NCI-H2029 (cell line): ENCODE measurements at places on chromosomes 1 and 21.

- no peak for DNase-seq
Observed at GRCh38 chr21:29124645-29125044, 5.8 kb upstream of the MAP3K7CL start.

GRCh38 chr1:172496678-172497077, 36.3 kb upstream of the SUCO start:
- DNase-seq: no peak

DNA sequence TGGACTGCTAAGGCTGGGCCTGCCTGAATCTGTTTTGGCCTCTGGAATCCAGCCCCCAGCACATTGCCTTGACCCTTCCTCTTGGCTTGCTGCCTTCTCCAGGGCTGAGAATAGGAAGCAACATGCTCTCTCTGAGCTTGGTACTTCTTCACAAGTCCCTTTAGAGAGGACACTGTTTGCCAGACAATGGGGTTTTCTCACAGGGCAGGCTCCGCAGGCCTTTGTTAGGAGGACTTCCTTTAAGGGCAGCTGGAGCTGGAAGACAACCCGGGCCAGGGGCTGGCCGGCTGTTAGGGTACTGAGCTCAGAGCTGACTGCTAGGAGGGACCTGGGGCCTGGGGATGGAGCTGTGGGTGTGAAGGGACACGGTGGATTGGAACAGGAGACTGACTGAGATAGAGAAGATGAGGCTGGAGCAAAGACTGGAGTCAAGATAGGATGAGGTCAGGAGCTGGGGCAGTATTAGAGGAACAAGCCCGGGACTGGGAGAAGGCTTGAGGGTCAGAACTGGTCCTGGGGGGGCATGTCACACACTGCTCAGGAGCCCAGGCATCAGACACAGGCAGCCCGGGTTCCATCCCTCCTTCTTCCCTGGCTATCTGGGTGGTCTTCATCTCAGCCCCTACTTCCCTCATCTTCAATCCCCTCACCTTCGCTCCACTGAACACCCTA, 5.4 kb upstream of the ALPL start:
- DNase-seq: no peak

DNA sequence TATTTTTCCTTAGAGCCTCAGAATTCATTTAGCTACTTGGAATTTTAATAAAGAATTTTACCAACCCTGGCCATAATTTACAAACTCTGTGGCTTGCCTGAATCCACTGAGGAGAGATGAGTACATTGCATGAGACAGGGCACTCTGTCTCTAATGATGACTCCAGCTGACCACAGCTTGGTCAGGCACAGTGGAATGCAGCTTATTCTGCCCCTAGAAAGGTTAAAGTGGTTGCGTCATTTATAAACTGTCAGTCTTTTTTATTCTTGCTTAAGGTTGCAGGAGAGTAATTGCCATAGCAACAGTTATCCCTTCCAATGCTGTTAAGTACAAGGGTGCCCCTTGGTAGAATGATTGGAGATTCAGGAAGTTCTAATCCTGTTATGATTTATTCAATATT, 28.3 kb downstream of the PDE4B start:
- no peak for DNase-seq

DNA sequence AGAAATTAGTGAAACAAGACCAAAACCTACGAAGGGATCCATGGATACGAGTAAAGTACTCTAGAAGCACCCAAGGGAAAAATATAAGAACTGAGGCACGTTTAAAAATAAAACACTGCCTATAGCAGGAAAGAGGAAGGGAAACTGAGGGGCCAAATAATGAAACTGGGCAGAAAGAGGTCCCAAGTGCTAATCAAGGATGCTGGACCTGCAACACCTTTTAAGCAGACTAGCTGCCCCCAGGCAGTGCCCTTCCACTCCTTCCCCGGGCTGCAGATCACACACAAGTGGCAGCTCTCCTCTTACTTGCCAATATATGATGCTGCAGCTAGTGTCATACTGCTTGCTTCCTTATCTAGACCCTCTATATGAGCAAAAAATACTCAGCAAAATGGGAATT, 7.6 kb upstream of the OTUD7B start:
- no peak for DNase-seq

- peak; percentile 67 for DNase-seq
Observed at GRCh38 chr1:59892841-59893811, 33.4 kb downstream of the CYP2J2 start.

- no peak for DNase-seq
Observed at GRCh38 chr1:165890684-165891083, 63.3 kb downstream of the UCK2 start.

DNA sequence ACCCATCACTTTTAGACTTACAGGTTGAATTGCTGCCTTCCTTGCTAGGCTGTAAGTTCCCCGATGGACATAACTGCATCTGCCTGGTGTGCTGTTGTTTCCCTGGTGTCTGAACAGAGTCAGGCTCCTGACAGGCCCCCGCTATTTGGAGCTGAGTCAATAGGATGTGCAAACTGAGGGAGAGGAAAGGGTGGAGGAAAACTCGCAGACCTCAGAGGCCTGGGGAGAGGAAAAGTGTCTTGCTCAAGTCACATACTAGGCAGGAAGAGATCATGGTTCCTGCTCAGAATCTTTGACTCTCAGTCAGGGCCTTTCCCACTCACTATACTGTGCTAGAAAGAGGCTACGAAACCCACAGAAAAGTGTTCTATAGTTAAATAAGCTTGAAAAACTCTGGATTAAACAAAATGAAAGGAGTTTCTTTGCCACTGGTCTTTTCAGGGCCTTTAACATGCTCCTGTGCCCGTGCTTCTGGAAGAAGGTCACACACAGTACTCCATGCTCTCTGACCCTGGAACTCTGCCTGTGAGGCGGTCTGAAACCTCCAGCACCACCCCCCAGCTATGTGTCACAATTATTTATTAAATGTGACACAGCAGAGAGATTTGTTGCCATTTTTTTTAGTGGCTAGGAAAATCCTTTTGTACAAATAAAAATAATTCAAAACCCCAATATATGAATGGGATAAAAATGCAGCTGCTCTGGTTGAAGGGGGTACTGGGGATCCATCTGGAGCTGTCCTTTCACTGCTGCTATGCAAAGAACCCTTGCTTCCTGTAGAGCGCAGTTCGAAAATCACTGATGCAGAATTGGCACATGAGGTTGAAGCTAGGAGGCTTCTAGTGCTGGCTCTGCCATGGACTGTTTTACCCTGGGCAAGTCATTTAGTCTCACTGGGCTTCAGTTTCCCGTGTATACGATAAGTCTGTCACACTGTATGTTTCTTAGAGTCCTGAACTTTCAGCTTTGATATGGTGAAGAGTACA, 20.1 kb upstream of the CDCP2 start:
- no peak for DNase-seq

DNA sequence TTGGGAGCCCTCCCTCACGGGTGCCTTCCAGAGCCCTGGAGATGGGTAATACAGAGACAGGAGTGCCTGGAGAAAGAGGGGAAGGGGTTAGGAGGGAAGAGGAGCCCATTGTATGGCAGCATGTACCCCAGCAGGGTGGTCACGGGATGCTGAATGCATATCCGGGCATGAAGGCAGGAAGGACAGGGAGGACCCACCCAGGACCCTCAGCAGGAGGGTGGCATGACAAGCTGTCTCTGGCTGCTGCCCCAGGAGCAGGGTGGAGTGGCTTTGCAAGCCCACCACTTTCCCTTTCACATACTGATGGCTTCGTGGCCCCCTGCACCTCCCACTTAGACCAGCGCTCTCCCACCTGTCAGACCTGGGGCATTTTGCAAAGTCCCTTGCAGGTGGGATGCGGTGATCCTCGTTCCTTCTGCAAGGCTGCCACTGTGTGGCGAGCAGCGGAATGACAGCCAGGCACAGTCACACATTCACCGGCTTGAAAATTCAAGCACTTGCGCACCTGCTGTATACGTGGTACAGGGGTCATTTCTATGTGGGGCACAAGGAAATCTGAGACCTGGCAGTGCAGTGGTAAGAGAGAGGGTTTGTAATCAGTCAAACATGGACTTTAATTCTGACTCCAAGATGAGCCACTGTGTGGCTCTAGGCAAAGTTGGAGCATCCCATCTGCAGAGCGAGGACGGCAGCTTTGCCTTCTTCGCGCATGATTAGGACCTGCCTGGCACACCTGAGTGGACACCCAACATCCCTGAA, 53.2 kb upstream of the TMEM51 start:
- peak; percentile 21 for DNase-seq

DNA sequence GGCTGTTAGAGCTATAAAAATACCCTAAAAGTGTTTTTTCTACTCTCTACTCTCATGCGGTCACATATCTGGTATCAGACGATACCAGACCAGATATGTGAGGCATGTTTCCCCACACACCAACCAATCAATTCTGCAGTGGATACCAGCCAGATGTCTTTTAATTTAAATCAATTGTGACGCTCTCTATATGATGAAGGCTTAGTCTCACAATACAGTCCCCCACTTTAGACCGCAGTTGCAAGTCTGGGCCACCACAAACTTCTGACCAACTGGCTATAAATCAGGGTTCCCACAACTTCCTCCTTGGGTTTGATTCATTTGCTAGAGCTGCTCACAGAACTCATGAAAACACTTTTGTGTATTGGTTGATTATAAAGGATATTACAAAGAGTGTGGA, 586.1 kb upstream of the ZP4 start:
- no peak for DNase-seq

GRCh38 chr1:194600716-194601115, 1414.3 kb upstream of the B3GALT2 start:
- no peak for DNase-seq

DNA sequence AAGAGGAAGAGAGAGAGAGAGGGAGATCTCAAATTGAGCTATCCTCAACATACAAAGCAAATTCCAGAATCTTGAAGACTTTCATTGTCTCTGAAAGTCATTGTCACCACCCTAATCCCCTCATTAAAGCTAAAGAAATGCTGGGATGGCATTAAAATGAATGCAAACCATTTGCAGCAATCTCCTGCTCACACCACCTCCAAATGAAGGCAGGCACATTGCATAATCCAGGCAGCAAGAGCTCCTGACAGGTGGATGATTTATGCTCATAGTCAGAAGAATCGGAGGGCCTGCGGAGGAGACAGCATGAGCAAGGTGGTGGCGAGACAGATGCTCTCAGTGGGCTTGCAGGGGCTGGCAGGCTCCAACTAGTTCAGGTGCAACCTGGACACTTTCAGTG, 90.2 kb downstream of the ESRRG start:
- no peak for DNase-seq

DNA sequence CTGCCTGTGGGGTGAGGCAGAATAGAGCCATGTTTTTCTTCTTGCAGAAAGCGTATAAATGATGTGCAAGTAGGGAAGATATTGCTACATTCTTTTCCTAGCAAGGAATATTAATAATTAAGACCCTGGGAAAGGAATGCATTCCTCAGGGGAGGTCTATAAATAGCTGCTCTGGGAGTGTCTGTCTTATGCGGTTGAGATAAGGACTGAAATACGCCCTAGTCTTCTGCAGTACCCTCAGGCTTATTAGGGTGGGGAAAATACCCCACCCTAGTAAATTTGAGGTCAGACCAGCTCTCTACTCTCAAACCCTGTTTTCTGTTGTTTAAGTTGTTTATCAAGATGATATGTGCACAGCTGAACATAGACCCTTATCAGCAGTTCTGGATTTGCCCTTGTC, 155.9 kb upstream of the HMCN1 start:
- no peak for DNase-seq

GRCh38 chr1:95115708-95116137, 1.4 kb upstream of the TLCD4 start:
- DNase-seq: no peak
